ENCODE measurements at places on chromosomes 5 and 9. TPM values are rescaled to one million over a fixed set of nuclear protein-coding genes. Genes with fewer than 3 reads are reported as not detected.
A peak's percentile ranks its signal among the peaks of the same experiment; 100 is the strongest.

The GPRIN1 gene
- total RNA-seq = 0.50 TPM

The SLC6A3 gene
- not detected for total RNA-seq

The CAMK4 gene
- 1.2 TPM for total RNA-seq

The PLCXD3 gene
- total RNA-seq = 2.4 TPM

The OTP gene
- not detected for total RNA-seq

- H3K4me1 ChIP-seq = no peaks in the 10 kb centered on the region
- H3K4me3 ChIP-seq = no peak overlapping the region
- H3K36me3 ChIP-seq = no peaks in the 10 kb centered on the region
- no peak overlapping the region for H3K27ac ChIP-seq
- no peak for DNase-seq
Measured at GRCh38 chr5:2385818-2386217, 365.7 kb downstream of the IRX2 start.

- no peak overlapping the region for H3K27ac ChIP-seq
- peaks cover 11% of the 10 kb centered on the region for H3K4me1 ChIP-seq
- no peak for DNase-seq
- H3K4me3 ChIP-seq = no peak overlapping the region
- H3K27me3 ChIP-seq = no peaks in the 10 kb centered on the region
Measured at GRCh38 chr5:177402271-177403043, 2.0 kb upstream of the PFN3 start.

- DNase-seq = no peak
- no peaks in the 10 kb centered on the region for H3K27me3 ChIP-seq
- H3K4me1 ChIP-seq = no peaks in the 10 kb centered on the region
- no peak overlapping the region for H3K4me3 ChIP-seq
- H3K27ac ChIP-seq = no peak overlapping the region
Measured at GRCh38 chr5:98994611-98995010, 65.8 kb upstream of the CHD1 start.

DNA sequence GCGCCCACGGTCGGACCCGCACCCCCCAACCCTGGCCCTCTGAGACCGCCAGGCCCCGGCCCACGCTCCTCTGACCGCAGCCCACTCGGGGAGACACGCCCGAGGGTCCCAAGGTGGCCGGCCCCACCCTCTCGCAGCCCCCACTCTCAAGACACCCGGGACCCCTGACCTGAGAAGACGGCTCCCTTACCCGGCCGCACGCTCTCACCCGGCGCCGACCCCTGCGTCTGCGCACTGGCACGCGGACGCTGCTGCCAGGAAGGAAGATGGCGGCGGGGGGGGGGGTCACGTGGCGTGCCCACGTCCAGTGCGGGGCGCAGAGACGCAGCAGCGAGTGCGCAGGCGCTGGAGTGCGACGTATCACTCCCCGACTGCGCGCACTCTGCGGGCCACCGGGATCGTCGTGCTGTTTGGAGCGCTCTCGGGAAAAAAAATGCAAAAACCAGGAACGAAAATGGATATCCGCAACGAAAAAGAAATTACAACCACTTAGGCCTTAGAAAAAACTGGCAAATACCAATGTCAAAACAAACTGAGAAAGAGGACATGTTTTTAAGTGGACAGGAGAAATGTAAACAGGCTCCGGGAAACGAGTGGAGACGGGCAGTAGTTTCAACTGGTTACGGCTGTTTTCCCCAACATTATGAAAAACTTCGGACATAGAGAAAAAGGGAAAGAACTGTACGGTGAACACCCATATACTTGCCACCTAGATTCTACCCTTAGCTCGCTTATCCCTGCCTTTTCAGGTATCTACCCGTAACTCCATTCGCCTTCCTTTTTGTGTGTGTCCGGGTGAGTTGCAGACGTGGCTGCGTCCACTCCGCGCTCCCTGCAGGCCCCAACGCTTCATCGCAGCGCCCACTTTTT lies at the start of gene MRPL36:
Gene MRPL36, minus strand, starts transcription at position 236 of the 870 bp plus-strand sequence. CDS start 902 bp downstream, outside the sequence.
- no peaks in the 10 kb centered on the region for H3K27me3 ChIP-seq
- peaks cover 19% of the 10 kb centered on the region for H3K36me3 ChIP-seq
- H3K27ac ChIP-seq = peak within 1 kb of the TSS; percentile 83
- DNase-seq = peak; percentile 96
- peak within 1 kb of the TSS; percentile 91 for H3K4me3 ChIP-seq
- peaks cover 14% of the 10 kb centered on the region for H3K4me1 ChIP-seq

DNA sequence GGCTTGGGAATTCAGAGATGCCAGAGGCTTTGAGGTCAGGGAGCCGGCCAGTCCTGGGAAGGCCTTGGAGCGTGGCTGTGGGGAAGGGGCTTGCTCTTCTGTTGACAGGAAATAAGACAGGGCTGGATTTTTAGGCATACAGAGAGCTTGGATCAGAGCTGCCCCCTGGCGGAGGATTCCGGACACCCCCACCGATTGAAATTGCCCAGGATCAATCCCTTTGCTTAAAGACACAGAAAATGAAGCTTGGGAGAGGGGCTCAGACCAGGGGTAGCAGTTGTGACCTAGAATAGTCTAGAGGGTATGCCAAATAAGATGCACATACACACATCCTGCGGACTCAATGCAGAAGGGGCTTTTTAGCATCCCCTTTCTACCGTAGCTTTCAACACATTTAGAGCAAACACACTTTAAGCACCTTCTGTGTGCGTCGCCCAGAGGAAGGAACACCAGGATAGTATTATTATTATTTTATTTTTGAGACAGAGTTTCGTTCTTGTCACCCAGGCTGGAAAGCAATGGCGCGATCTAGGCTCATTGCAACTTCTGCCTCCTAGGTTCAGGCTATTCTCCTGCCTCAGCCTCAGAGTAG lies 1.7 kb upstream of the NTMT1 start:
- H3K4me1 ChIP-seq = peaks cover 46% of the 10 kb centered on the region
- DNase-seq = peak; percentile 74
- H3K27ac ChIP-seq = peak overlapping the region; percentile 36
- no peaks in the 10 kb centered on the region for H3K27me3 ChIP-seq

DNA sequence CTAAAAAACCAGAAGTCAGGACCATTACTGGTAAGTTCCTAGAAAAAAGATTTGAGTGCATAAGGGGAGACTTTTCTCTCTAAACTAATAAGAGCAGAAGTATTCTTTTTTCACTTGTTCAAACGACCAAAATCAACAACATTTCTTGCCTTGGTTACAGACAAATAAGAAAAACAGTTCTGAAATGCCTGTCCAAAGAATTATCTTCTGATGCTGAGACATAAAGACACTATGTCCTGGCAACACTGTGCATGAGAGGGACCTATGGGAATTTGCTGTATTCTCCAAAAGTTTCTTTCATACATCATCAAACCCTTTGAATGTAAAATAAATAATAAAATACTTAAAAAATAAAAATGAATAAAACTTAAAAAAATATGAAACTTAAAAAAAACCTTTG lies 50.4 kb downstream of the ZNF474 start:
- H3K4me3 ChIP-seq = no peak overlapping the region
- no peaks in the 10 kb centered on the region for H3K27me3 ChIP-seq
- H3K4me1 ChIP-seq = no peaks in the 10 kb centered on the region
- H3K36me3 ChIP-seq = no peaks in the 10 kb centered on the region
- DNase-seq = no peak

- no peak overlapping the region for H3K4me3 ChIP-seq
- DNase-seq = no peak
- no peaks in the 10 kb centered on the region for H3K27me3 ChIP-seq
Measured at GRCh38 chr5:174097486-174098185, 52.1 kb downstream of the NSG2 start.

DNA sequence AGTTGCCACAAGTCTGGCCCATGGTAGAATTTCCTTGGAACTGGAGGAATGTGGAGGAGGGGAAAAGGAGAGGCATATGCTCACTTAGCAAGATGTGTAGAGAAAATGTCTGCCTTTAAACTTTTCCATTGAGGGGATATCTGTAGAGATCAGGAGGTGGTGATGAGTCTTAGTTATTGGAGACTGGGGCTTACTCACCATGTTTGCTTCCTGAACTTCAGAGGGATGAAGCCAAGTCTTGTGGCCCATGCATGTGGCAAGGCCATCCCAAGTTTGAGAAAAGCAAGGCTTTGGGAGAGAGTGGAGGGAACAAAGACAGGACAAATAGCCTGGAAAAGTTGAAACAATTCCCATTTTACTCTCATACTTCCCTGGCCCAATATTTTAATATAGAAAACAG lies 124.5 kb downstream of the GDNF start:
- no peak overlapping the region for H3K27ac ChIP-seq
- no peaks in the 10 kb centered on the region for H3K36me3 ChIP-seq
- no peaks in the 10 kb centered on the region for H3K27me3 ChIP-seq
- H3K4me1 ChIP-seq = peaks cover 13% of the 10 kb centered on the region
- DNase-seq = no peak

Data from liver (tissue), 10 donors.